Hematopoietic multipotent progenitor cell (in vitro differentiated cells): ENCODE measurements at places on chromosomes 2 and 18. TPM values are rescaled to one million over a fixed set of nuclear protein-coding genes. Genes with fewer than 3 reads are reported as not detected.

Gene GCG
- total RNA-seq: not detected

Gene VWA3B
- under 0.01 TPM for total RNA-seq

Gene TPRKB
- 16.7 TPM for total RNA-seq

Gene M1AP
- 0.54 TPM for total RNA-seq

Gene FEV
- not detected for total RNA-seq

Gene RBFA
- 26.1 TPM for total RNA-seq

Gene SLC38A11
- total RNA-seq: not detected

Gene GBX2
- total RNA-seq: not detected

Gene DYNAP
- not detected for total RNA-seq

Gene SCN2A
- total RNA-seq: under 0.01 TPM

Gene STK25
- 171 TPM for total RNA-seq

Gene MAPK4
- not detected for total RNA-seq

Gene EHD3
- 18.9 TPM for total RNA-seq

Gene TGFBRAP1
- total RNA-seq: 114 TPM

Gene AGXT
- not detected for total RNA-seq

Gene SRD5A2
- not detected for total RNA-seq

Gene PAX8
- total RNA-seq: 1.3 TPM

Gene NCKAP5
- not detected for total RNA-seq

Gene IMPA2
- total RNA-seq: 83.7 TPM

Gene CFAP210
- total RNA-seq: not detected

Gene ATRAID
- total RNA-seq: 131 TPM

Gene ALK
- total RNA-seq: under 0.01 TPM

Gene GALNT3
- 2.2 TPM for total RNA-seq

Gene KRTCAP3
- total RNA-seq: 2.2 TPM

Gene RAB17
- total RNA-seq: not detected

Gene INPP4A
- total RNA-seq: 52.8 TPM

Gene LBH
- total RNA-seq: 25.0 TPM

Gene ANKRD62
- not detected for total RNA-seq

Gene FHOD3
- not detected for total RNA-seq

Gene ERMN
- total RNA-seq: 0.27 TPM

Gene BOK
- total RNA-seq: under 0.01 TPM

Gene DNAJC10
- 23.2 TPM for total RNA-seq

Gene TUBA3D
- under 0.01 TPM for total RNA-seq

Gene TGFA
- total RNA-seq: 0.27 TPM

Gene MIB1
- 33.7 TPM for total RNA-seq

Gene LONRF2
- total RNA-seq: 0.54 TPM

Gene COL4A3
- total RNA-seq: under 0.01 TPM

Gene PSMA8
- under 0.01 TPM for total RNA-seq

Gene STEAP3
- 13.5 TPM for total RNA-seq

Gene RNPEPL1
- 45.0 TPM for total RNA-seq

Gene MC5R
- total RNA-seq: not detected

Gene POU3F3
- not detected for total RNA-seq

Gene ATP6V1B1
- not detected for total RNA-seq

Gene CHRNA1
- not detected for total RNA-seq

Gene LTBP1
- 4.3 TPM for total RNA-seq

Gene CTDSP1
- total RNA-seq: 152 TPM

Gene CRYGA
- not detected for total RNA-seq

Gene FBXO48
- 0.27 TPM for total RNA-seq

Gene EMX1
- total RNA-seq: under 0.01 TPM

Gene PLGLB1
- 2.4 TPM for total RNA-seq

Gene LYG2
- total RNA-seq: not detected

Gene PTPRN
- under 0.01 TPM for total RNA-seq

Gene SCG2
- total RNA-seq: not detected

Gene LHCGR
- not detected for total RNA-seq

Gene MRO
- total RNA-seq: not detected

Gene SP5
- not detected for total RNA-seq
